ENCODE measurements at places on chromosomes 12 and 14.

GRCh38 chr14:100403802-100404365, 80.7 kb downstream of the SLC25A47 start:
- DNase-seq = no peak

- DNase-seq = no peak
Measured at GRCh38 chr14:44756554-44756953, 205.2 kb downstream of the KLHL28 start.

DNA sequence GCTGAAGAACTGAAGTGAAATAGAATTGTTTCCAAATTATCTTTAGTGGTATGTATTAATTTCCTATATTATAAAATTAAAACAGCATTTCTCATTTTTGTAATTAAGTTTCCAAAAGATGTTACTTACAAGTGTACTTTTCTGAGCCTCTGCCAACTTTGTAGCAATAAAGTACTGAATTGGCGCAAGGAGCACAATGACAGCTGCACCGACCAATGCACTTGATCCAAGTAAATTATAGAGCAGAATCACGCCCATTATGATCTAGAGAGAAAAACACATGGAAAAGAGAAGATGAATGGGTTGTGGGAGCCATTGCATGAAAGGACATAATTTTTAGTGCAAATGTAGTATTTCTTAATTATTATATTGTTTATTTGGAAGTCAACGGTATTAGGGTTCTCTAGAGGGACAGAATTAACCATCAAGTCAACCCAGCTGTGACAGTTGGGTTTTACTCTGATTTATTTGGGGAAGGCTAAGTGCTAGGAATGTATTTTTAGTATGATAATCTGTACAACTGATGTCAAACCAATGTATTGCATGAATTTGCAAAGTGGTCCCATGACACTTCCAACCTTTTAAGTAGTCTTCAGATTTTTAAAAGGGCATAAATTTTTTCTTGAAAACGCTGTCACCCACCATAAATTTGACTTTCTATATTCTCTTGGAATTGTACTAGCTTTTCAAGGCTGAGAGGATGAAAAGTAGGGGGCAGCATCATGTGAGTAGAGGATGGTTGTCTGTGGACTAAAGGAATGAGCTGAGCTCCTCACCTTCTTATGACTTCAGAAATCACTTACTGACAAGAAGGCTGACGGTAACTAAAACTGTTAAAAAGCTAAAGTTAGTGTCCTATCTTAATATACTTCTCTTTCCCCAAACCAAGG, 33.0 kb downstream of the ABCC9 start:
- no peak for DNase-seq

DNA sequence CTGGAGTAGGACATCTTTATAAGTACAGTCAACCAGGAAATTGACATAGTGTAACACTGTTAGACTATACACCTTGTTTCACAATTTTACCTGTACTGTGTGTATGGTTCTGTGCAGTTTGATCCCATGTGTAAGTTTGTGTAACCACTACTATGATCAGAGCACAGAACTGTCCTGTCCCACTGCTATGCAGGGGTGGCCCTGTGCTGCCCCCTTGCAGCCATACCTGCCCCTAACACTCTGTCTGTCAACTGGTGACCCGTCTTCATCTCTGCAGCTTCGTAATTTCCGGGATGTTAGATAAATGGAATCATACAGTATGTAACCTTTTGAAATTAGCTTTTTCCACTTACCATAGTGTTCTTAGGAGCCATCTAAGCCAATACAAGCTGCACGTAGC, 58.7 kb upstream of the RD3L start:
- no peak for DNase-seq

DNA sequence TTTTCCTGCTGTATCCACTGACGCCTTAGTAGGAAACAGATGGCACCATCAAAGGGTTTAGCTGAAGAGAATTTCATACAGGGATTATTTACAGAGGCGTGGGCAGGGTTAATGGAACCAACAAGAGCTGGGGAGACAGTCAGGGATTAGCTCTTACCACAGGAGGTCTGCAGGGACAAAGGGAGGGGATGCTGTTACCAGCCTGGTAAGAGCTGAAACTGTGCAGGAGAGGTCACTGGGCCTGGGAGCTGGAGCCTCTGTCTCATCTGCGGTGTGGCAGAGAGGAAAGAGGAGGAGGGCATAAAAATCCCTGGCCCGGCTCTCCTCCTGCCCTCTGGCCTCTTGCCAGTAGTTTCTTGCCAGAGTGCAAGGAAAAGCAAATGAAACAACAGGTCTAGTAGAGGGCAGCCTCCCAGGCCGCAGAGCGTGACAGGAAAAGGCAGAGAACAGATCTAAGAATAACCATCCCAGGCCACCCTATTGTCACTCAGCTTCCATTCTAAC, 18.9 kb upstream of the POC1B start:
- no peak for DNase-seq

DNA sequence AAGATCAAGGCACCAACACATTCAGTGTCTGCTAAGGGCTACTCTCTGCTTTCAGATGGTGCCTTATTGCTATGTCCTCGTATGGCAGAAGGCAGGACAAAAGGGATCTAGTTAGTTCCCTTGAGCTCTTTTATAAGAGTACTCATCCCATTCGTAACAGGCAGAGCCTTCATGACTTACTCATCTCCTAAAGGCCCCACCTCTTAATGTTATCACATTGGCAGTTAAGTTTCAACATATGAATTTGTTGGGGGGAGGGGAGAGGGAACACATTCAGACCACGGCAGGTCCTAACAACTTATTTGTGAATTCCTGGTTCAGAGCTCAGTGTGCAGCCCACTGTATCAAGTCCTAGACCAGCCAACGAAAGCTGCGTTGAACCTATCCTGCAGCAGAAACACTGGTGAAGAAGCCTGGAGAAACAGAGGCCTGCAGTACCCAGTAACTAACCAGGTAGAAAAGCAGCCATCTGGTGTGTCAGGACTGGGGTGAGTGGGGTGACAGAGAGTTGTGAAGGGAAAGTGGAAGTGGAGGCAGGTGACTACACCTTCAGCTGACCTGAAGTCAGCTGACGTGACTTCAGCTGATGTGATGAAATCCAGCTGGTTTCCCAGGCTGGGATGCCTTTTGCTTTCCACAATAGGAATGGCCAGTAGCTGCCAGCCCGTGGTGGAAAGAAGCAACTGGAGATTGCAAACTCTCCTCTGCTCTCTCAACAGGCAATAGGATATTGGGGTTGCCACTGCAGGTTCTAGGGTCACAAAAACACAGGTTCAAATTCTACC, 101.6 kb upstream of the PLXNC1 start:
- DNase-seq = no peak

- no peak for DNase-seq
Measured at GRCh38 chr14:65228436-65228835, 126.1 kb upstream of the MAX start.

GRCh38 chr12:78931466-78931990, 67.0 kb downstream of the SYT1 start:
- no peak for DNase-seq

DNA sequence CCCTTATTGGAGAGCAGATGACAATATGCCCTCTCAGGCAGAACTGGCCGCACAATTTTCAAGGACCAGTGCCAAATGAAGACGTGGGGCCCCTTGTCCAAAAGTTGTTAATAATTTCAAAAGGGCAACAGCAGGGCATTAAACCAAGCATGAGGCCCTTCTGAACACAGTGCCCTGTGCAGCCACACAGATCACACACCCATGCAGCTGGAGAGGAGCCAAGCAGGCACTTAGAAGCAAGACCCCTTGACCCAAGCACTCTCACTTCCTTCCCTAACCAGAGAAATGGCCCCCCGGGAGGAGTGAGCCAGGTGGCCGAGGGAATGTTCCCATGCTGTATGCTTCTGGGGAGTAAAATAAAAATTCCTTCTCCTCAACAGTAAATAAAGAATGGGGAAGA, 114.0 kb upstream of the TMPO start:
- no peak for DNase-seq

- no peak for DNase-seq
Measured at GRCh38 chr12:126974779-126975178, 1292.2 kb upstream of the TMEM132C start.

DNA sequence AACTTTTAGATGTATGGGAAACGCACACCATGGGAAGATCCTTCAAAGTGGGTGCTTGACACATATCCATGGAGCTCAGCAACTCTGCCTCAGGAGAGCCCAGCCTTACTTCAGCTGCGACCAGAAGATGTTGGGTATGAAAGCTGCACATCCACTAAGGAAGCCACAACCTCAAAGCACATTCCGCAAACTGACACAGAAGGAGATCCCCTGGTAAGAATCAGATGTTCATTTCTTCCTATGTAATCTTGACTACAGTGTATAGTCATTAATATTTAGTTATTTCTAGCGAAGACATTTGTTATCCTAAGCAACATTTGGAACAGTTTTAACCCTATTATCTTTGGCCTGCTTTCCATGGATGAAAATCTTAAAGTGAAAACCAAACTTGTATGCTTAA, 374.2 kb downstream of the NAV3 start:
- DNase-seq = no peak

DNA sequence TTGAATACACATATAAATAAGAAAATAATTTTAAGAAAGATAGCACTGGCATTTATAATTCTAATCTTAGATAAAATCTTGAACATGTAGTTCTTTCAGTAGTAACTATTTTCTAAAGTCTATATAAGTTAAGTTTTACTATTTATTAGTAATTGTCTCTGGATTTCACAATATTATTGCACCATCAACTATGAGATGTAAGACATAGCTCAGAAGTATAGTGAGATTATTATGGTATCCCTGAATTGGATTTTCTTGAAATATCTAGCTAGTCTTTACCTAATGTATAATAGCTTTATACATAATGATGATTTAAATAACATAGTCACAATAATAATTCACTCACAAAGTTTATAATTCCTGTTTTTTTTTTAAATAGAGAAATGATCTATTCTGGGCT, 6.7 kb downstream of the CLEC12A start:
- no peak for DNase-seq

DNA sequence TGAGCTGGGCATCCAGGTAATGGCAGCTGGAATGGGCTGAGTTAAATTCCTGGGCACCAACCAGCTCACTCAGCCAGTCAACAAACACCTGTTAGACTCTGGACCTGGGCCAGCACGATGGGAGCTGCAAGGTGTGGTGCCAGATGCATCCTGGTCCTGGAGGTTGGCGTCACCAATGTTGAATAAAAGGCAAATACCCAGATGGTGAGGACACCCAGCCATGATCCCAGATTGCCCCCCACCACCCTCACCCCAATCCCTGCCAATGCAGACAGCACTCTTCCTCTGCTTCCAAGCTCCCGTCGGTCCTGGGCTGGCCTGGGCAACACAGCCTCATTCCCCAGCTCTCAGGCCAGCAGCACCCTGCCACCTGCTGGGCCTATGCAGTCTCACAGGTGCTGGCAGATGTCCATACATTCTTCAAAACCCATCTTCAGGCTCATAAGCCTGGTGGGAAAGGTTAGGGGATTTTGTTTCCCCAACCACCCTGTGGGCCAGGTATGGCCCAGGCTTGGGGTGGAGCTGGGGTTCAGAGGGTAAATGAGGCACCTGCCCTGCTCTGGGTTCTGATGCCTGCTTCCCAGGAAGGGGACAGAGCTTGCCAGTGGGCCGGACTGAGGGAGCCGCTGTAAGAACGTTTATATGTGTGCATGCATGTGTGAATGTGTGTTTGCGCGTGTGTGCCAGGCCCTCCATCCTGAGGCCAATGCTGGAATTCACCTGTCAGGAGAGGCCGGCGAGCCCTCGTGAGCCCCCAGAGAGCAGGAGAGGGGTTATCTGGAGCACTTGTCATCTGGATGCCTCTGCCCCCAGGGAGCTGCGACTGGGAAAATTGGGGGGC, 58.0 kb downstream of the LGMN start:
- no peak for DNase-seq

- no peak for DNase-seq
Measured at GRCh38 chr12:39764944-39765560, 145.4 kb upstream of the ABCD2 start.

- DNase-seq = no peak
Measured at GRCh38 chr14:71212683-71213107, 305.4 kb downstream of the PCNX1 start.

DNA sequence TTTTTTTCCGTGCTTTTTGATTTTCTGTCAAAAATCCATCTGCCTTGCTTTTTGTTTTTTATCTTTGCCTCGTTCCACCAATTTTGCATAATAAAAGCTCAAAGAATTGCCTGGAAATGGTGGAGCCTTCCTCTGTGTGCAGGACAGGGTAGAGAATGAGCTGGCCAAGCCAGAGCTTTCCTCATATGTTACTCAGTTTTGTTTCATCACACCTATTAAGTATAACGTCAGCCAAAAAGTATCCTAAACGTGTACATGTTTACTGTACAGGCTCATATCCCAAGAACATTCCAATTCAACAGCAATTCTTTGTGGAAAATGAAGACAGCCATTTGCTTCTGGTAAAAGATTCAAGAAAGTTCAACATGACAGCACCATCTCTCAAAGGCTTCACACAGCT, 191.2 kb upstream of the LMNTD1 start:
- DNase-seq = no peak

- no peak for DNase-seq
Measured at GRCh38 chr14:58701156-58701555, 63.4 kb downstream of the DACT1 start.
